ENCODE measurements at places on chromosomes 12 and 14.

DNA sequence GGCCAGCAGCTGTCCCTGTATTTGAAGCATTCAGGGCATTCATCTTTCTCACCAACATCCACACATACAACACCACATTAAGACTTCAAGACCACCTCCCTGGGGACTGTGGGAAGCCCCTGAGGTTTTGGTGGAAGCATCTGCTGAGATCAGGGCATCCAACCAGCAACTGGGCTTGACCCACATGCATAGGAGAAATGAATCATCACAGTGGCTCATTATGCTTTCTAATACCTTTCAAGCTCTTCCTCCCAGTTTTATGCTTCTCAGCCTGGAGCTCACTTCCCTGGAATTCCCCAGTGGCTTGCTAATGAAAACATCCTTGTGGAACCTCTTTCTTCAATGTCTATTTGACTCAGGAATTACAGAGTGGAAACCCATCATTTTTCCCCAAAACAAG is 21.4 kb upstream of the CMKLR1 start:
- DNase-seq: no peak

DNA sequence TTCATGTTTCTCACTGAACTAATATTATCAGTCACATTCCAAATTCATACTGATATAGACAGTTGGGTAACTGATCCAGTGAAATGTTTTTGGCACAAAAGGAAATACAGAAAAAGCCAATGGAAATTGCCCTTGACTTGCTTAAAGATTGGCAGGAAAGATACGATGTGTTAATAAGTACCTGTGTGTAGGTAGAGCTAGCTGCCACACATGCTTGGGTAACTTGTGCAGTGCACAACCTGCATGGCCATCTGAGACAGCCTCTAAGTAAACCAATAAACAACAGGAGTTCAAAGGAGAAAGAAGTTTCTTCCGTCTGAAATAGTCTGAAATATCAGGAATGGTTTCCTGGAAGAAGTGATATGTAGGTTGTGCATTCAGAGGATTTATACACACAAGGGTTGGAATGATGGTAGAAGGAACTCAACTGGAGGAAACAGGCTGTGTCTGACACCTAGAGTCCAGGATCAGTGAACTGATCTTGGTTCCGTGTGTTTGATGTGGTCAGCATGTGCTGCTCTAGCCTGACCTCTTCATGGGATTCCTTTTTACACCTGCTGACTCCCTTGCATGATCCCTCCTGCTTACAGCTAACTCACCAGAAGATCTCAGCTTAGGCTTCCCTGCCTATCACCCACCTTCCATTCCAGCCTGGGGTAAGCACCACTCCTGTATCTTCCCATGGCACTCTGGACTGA is 81.4 kb upstream of the KRR1 start:
- DNase-seq: no peak

GRCh38 chr12:46585854-46586621 is 213.5 kb upstream of the SLC38A2 start:
- no peak for DNase-seq

DNA sequence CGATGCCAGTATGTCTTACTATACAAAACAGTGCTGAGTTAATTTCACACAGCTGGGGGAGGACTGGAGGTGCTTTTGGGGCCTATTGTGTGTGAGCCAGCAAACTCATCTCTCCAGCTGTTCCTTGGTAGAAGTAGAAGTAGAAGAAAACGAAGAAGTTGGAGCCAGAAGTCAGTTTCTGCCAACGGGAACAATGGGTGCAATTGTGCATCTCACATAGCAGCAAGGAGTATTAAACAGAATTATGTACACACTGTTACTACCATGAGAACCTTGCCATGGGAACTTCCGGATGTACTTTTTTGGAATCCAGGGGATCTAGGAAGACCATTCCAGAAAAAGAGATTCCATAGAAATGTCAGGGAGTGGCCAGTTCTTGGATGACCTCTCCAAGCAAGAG is 88.6 kb downstream of the VCPKMT start:
- DNase-seq: no peak

DNA sequence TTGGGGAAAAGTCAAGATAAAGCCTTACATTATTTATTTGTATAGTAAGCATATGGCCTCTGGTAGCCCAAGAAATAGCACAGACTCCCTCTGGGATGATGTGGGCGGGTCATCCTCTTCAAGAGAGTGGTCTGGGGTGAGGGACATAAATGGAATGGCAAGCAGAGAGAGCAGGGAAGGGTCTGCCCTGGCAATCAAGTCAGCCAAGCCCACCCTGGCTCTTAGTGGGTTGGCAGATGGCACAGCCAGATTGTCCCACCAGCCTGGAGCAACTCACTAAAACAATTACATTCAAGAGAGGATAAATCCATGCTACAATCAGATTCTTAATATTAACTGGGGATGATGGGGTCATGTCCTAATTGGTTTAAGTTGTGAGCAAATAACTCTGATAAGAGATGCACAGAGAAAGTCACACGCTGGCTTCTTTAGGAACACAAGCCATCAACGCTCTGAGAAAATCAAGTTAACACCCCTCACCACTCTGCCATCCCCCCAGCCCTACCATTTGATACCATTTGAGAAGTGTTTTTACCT is 2.8 kb upstream of the PELI2 start:
- no peak for DNase-seq

DNA sequence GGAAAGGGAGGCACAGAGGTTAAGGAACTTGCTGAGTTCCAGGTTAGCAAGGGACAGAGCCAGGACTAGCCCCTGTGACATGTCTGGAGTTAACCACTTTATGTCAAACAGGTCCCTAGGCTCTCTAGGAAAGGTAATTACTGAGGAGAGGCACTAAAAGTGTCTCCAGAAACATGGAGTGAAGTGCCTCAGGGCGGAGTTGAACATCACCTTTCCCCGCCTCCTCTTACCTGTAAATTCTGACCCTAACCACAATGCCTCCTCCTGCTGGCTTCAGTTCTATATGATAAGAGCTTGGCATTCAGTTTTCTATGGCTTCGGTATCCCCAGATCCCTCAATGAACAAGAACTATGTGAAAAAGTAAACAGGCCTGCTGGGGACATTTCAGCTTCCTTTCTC is 18.1 kb downstream of the RPH3A start:
- DNase-seq: no peak

DNA sequence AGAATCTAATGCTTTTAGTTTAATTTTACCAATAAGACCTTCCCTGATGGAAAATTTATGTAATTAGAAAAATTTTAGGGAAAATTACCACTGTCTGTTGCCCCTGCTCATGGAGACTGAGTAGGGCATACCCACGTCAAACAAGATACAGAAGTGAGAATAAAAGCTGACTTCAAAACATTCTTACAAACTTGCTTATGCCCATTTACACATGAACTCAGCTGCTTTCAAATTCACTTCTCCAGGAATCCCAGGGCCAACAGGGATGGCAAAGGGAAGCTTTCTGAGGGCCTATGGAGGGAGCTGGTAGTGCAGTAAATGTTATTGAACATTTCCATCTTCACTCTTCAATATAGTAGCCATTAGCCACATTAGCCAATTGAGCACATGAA is 4.8 kb upstream of the NINJ2 start:
- DNase-seq: no peak

DNA sequence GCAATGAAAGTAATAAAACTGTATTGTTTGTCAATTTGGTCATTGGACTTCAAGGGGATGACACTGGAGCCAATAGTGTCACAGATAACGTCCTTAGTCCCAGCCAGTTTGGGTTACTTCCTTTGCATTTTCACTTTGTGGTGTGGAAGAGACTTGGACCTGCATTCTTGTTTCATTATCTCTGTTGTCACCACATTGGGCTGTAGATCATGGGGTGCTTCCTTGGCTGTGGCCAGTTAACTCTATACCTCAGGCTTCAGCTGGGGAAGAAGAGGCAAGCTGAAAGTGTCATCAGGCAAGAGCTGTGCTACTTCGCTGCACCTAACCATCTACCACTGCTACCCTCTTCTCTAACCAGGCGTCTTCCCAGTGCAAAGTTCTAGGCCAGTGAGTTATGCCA is 15.1 kb upstream of the CISTR start:
- DNase-seq: no peak

GRCh38 chr12:5051913-5052312 is 8.2 kb downstream of the KCNA5 start:
- DNase-seq: no peak

GRCh38 chr14:69845787-69846186 is 33.4 kb upstream of the SMOC1 start:
- no peak for DNase-seq

DNA sequence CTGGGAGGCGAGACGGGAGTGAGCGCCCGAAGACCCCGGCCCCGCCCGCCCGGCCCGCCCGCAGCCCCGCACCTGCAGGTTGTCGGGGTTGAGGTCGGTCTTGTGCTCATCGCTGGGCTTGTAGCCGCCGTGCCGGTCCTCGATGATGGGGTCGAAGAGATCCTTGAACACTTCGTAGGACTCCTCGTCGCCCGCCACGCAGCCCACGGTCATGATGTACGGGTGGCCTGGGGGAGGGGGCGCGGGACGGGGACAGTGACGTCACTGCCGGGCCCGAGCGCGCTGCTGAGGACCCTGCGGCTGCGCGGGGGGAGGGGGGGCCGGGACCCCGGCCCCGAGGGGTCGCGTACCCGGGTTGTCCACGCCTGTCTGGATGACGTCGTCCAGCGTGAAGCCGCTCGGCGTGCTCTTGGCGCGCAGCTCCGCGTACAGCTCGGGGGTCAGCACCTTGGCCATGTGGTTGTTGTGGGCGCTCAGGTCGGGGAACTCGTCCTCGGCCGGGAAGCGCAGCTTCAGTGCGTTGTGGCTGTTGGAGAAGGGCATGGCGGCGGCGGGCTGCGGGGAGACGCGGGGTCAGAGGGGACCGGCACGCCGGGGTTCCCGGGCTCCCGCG is 573 bp downstream of the CKB start:
- DNase-seq: no peak

- DNase-seq: peak; percentile 48
These were observed 10.0 kb downstream of the WNT1 start for GRCh38 chr12:48988030-48988649.

DNA sequence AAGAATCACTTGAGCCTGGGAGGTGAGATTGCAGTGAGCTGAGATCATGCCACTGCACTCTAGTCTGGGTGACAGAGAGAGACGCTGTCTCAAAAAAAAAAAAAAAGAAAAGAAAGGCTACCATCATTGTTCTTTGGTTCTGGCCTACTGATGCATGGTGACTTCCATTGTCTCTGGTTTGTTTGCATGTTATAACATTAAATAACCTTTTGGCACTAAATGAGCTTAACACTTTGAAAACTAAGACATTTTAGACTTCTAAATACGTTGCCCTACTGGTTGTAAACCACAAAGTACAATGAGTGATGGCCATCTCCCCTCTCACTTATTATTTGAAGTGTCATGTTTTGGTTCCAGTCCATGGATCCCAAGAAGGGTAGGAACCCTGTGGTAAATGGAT is 152.9 kb upstream of the CPM start:
- DNase-seq: no peak

- peak; percentile 8 for DNase-seq
These were observed 650 bp upstream of the PTGER2 start for GRCh38 chr14:52313462-52313861.

DNA sequence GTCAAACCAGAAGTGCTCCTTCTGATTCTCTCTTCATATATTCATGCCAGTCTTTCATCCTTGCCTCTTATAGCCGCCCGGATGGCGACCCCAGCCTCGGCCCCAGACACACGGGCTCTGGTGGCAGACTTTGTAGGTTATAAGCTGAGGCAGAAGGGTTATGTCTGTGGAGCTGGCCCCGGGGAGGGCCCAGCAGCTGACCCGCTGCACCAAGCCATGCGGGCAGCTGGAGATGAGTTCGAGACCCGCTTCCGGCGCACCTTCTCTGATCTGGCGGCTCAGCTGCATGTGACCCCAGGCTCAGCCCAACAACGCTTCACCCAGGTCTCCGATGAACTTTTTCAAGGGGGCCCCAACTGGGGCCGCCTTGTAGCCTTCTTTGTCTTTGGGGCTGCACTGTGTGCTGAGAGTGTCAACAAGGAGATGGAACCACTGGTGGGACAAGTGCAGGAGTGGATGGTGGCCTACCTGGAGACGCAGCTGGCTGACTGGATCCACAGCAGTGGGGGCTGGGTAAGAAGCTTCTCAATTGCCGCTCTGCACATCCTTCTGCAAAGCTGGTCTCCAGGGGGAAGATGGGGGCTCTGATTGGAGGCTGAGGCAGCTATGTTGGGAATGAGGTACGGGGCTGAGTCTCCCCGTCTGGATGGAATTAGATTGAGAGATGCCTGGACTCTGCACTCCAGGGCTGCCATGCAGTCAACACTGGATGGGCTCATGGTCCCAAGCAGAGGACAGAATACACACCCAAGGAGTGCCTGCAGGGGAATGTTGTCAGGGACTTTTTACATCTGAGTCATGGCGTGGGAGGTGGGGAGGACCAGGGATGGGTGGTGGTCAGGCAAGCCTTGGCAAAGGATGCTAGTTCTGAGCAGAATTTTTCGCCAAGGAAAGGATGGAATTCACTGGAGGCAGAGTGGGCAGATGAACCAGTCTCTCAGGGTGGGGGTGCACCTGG is 1.3 kb downstream of the BCL2L2 start:
- no peak for DNase-seq

DNA sequence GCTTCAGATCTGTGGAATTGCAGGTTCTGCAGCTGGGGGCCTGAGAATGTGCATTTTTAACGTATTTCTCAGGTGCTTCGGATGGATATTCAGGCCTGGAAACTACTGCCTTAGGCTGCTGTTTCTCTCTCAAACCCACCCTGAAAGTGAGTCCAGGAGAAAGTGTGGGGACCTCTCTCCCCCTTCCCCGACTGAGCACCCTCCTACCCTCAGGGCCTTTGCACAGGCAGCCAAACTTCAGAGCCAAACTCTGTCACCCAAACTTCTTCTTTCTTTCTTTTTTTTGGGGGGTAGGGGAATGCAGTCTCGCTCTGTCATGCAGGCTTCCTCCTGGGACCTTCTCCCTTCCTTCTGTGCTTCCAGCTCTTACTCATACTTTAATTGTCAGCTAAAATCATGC is 82.4 kb upstream of the FBXO21 start:
- DNase-seq: no peak

GRCh38 chr14:69132513-69133181 is 20.3 kb downstream of the DCAF5 start:
- DNase-seq: no peak

- peak; percentile 7 for DNase-seq
These were observed 9.8 kb upstream of the PNMA1 start for GRCh38 chr14:73723797-73724661.

DNA sequence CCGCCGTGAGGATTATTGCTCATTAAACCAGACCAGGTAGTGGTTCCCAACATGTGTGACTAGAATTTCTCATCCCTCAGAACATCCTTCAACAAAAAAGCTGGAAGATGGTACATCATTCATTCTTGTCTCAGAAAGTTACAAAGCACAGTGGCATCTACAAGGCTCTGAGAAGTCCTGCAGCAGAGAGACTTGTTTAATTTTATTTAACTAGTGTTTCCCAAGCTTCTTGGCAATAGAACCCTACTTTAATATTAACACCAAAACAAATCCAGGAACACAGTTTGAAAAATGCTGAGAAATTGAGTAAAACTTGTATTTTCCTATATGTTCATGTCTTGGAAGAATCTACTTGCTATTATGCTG is 54.8 kb downstream of the PLXNC1 start:
- DNase-seq: no peak

DNA sequence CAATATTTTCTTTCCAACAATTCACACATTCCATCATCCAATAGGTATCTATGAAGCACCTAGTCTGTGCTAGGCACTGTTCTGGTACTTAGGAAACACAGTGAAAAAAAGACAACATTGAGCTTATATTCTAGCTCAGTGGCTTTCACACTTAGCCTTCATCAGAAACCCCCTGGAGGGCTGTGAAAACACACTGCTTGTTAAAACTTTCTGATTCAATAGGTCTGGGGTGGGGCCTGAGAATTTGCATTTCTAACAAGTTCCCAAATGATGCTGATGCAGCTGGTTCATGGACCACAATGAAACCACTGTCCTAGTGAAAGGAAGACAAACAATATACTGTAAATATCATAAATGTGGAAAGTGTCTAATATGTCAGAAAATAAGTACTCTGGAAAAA is 5.9 kb downstream of the VTI1B start:
- no peak for DNase-seq
